NAMALWA (cell line): ENCODE measurements at places on chromosomes 2 and 18.
A peak's percentile ranks its signal among the peaks of the same experiment; 100 is the strongest.

GRCh38 chr2:113175042-113175628, 1.4 kb downstream of the PSD4 start:
- DNase-seq = peak; percentile 90

DNA sequence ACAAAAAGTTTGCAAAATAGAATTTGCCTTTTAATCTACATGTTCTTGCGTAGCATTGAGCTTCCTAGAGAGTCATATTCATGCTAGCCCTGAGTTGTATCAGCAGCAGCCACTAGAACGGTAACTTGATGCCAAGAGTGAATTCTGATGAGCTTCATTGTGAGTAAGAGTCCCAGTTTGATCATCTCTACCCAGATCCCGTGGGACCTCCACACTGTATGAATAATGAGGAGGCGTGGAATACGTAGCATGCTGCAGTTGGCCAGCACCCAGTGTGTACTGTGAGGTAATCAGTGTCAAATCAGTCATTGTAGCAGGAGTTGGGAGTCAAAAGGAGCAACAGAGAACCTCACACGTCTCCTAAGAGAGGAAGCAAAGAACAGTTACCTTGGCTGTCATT, 197.9 kb downstream of the NEDD4L start:
- no peak for DNase-seq

GRCh38 chr2:24354957-24355356, 5.4 kb downstream of the ITSN2 start:
- peak; percentile 59 for DNase-seq

GRCh38 chr2:154827286-154827685, 128.8 kb downstream of the KCNJ3 start:
- no peak for DNase-seq

- DNase-seq = no peak
These were observed 1.5 kb downstream of the HES6 start for GRCh38 chr2:238238311-238238765.

- DNase-seq = no peak
These were observed 16.9 kb upstream of the HNRNPLL start for GRCh38 chr2:38619458-38620164.

DNA sequence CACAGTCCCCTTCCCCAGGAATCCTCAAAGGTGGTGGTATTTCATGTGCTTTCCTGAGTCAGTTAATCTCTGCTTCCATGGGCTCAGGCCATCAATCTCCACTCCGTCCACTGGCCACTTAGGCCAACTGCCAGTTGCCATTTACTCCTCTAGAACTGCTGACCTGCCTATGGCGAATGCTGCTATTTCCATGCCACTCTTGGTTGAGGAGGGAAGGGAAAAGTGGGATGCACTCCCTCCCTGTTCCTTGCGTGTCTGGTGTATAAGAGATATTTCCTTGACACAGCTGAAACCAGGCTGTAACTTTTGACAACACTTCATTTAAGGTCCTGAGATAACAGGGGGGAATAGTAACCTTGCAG, 261.5 kb downstream of the MREG start:
- no peak for DNase-seq

DNA sequence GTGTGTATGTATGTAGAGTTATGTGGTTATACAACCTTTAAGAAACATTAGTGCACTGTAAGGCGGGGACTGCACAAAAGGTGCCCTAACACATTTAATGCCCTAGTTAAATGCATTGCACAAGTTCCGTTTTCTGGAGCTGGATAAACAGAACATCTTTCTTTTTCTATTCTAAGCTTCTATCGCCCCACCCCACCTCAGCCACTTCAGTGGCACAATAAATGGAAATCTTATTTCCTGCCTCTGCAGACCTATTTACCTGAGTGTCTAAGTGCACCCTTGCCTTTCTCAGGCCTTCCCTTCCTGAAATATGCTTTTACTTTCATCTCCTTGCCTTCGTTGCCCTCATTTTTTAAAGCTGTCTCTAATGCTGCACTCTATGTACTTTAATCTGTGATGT, 123.5 kb downstream of the TANC1 start:
- DNase-seq = peak; percentile 18

DNA sequence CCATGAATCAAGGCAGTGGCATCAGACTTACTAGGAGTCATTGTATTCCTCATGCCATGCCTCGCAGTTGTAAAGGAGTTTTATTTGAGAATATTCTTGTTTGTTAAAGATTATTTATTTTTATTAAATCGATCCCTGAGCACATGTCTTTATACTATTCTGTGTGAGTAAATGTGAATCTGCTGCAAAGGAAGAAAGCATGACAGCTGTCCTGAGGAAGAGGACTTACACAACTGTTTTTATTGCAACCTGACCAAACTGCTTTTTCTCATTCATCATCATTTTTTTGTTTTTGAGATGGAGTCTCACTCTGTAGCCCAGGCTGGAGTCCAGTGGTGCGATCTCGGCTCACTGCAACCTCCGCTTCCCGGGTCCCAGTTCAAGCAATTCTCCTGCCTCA, 34.1 kb downstream of the INO80D start:
- DNase-seq = no peak

DNA sequence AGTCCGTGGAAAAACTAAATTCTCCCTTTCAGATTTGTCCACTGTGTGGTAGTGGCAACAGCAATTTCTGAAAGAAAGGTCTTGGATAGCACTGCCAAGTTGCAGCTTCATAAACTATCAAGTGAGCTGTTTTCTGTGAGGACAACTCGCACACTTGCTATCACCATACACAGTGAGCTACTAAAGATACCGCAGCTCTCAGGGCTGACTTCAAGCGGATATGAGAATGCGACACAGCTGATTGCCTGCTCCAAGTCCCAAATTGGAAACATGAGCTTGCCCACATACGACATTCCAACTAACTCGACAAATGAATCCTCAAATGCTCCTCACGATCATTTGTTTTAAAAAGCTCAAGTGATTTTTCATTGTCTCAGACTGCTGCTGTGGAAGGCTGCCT, 46.2 kb downstream of the E2F6 start:
- DNase-seq = no peak
